ENCODE measurements at places on chromosomes 3 and 15.

GRCh38 chr3:139979991-139980390 is 45.0 kb downstream of the CLSTN2 start:
- DNase-seq = no peak

GRCh38 chr3:107561980-107562379 is 39.2 kb downstream of the BBX start:
- no peak for DNase-seq

DNA sequence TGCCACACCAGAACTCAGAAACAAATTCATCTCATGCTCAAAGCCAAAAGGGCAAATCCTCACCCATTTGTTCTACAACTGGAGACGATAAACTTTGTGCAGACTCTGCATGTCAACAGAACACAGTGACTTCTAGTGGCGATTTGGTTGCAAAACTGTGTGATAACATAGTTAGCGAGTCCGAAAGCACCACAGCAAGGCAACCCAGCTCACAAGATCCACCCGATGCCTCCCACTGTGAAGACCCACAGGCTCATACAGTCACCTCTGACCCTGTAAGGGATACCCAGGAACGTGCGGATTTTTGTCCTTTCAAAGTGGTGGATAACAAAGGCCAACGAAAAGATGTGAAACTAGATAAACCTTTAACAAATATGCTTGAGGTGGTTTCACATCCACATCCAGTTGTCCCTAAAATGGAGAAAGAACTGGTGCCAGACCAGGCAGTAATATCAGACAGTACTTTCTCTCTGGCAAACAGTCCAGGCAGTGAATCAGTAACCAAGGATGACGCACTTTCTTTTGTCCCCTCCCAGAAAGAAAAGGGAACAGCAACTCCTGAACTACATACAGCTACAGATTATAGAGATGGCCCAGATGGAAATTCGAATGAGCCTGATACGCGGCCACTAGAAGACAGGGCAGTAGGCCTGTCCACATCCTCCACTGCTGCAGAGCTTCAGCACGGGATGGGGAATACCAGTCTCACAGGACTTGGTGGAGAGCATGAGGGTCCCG is 199.7 kb downstream of the AKAP13 start:
- DNase-seq = no peak

GRCh38 chr3:195001961-195002861 is 268.7 kb downstream of the XXYLT1 start:
- peak; percentile 42 for DNase-seq

- no peak for DNase-seq
Observed at GRCh38 chr3:151544164-151544548, 83.3 kb upstream of the IGSF10 start.

DNA sequence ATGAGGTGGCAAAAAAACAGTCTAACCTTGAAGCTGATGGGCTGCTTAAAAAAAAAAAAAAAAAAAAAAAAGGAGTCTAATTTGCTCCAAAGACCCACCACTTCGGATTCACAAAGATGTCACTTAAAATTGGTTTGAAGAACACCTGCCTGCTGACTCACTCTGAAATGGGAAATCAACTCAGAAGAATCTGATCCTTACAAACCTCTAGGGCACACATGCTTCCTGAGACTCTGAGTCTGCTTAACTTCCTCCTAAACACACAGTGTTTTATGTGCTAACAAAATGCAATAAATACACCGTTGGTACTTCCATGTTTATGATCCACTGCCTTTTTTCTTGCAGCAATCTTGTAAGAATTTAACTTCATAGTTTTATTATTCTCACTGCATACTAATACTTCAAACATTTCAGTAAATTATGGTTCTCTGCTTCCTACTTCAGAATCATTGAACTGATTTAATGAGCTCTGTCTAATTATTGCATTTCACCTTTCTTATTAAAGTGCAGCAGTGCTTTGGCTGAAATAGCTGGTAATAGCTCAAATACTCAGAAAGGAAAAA is 73.0 kb upstream of the FRMD4B start:
- no peak for DNase-seq

- no peak for DNase-seq
Observed at GRCh38 chr3:11555211-11555782, 88.4 kb downstream of the VGLL4 start.

DNA sequence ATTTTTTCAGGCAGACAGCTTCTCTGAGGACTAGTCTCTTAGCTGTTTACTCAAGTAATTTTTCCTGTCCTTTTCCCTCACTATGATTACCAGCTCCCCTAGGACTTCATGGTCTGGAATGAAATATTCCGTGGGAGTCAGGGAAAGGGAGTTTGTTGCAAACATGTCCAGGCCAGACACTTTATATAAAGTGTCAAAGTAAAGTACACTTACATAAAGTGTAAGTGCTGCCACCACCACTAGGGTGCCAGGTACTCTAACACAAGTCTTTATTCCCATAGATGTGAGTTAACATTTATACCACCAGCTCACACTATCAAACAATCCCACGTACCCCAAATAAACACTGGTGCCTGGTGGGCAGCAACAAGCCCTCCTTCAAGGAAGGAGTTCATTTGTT is 179.8 kb downstream of the SNRPN start:
- DNase-seq = no peak

- no peak for DNase-seq
Observed at GRCh38 chr3:23981955-23982354, 36.9 kb downstream of the NR1D2 start.

DNA sequence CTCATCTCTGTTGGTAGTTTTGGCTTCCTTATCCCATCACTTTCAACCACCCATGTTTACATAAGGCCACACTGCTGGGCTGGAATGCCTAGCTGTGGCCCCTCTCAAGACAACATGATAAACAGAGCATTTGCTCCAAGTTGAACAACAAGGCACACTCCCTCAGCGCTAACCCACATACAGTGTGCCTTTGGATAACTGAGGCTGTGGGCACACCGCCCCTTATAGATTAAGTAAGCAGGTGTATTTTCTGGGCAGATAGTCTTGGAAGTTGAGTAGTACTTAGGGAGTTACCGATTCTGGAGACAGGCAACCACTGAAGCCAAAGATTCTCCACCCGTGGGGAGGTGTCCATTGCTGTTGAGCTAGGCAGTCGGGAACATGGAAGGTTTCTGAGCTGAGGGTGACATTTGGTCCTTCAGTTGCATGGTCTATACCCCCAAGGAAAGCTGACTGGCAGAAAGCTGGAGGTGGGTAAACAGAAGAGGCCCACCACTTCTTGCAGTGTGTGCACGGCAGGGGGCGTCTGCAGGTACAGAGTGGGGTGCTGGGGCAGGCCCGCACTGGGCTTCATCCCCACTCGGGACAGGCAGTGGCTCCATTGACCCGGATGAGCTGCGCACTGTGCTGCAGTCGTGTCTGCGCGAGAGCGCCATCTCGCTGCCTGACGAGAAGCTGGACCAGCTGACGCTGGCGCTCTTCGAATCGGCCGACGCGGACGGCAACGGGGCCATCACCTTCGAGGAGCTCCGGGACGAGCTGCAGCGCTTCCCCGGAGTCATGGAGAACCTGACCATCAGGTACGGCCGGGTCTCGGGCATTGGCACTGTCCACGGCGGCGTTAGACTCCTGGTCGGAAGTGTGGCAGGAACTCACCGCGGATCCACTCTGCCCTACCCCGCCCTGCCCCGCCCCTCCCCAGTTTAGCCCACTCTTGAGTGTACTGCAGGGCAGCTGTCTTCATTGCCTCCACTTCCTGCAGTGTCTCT is 16.8 kb downstream of the NOX5 start:
- no peak for DNase-seq

DNA sequence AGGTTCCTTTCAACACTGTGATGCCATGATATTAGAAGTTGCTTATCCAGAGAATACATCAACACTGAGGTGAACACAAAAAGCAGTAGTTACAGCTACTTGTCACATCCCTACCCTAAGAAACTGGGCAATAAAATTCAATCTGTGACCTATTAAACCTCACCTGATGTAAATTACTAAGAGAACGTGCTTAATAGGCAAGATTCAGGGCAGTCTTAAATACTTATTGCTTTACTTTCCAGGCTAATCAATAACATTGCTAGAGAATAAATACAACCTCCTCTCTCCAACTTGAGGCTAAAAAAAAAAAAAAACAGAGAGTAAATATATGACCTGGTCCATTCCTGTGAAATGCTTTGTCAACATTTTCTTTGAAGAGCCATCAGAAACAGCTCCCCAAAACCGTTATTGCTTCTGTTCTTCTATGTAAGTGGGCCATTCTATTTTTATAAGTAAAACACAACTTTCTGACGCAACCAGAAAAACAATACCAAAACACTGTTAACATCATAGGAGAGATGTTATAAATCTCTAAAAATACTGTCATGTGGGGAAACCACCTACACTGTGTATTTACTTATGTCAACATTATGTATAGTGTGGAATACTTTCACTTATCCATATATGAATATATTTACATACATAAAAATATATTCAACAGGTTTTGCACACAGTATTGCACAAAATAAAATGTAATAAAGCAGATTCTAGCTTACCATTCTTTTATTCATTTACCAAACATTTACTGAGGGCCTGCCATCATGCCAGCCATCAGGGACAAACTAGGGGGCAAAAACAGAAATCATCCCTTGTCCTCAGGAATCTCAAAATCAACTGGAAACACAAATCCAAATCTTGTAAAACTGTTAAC is 2.7 kb downstream of the NKIRAS1 start:
- no peak for DNase-seq

- no peak for DNase-seq
Observed at GRCh38 chr3:102092617-102093466, 243.5 kb downstream of the NFKBIZ start.

GRCh38 chr3:55875113-55875512 is 388.0 kb upstream of the WNT5A start:
- no peak for DNase-seq

DNA sequence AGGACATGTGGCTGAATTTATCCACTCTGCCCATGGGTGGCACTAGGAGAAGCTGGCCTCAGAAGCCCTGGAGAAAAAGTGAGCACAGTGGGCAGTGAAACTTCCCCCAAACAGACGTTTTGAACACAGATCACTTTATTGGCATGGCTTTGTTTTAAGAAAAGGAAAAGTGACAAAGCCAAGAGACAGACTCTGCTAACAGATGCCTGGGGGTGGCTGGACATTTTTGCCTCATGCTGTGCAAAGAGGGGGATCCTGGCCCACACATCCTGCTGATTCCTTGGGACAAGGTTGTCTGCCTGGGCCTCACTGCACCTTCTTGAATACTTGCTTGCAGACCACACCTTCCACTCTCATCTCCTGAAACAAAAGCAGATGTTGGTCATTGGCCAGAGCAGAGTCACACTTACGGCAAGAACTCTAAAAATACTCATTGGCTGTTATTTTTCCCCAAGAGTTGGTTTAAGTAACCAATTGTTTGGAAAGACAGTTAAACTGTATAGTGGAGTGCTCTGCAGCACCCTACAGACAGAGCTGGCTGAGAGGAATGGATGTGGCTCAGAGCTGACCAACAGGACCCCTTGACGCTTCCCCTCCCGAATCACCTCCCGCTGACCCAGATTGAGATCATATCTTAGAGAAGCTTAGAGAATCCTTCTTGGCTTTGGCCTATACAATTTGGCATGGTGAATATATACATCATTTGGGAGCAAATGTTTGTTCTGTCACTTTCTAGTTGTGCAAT is 22.0 kb downstream of the RBP1 start:
- no peak for DNase-seq

GRCh38 chr15:39472621-39473297 is 108.1 kb upstream of the THBS1 start:
- DNase-seq = no peak

GRCh38 chr3:62574266-62574898 is 201.0 kb upstream of the FEZF2 start:
- no peak for DNase-seq

- no peak for DNase-seq
Observed at GRCh38 chr3:149877668-149878067, 64.7 kb downstream of the RNF13 start.

DNA sequence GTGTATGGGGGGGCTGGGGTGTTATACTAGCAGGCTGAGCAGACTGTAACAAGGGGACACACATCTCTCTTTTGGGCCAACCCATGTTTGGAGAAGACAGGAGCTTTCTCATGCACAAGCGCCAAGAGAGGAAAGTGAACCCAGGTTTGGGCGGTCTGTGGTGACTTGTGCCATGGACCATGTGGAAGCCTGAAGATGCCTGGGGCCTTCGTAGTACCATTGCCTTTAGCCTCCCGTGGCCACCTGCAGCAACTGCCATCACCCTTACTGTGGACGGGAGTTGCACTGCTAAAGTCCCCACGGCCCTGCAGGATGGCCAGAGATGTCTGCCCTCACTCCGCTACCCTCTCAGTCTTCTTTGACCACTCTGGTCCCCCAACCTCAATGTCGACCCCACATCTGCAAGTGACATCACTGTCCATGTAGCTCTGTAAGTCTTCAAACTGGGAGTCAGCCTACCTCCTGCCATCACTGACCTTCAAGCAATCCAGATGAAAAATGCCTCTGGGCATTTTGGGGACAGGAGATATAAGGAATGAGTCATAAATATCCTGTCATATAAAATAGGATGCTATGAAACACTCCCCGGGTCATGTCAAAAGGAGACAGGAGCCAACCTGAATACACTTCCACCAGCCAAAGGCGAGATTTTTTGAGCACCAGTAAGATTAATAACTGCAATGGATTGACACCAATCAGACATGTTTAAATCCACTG is 74.7 kb upstream of the C15orf39 start:
- no peak for DNase-seq

DNA sequence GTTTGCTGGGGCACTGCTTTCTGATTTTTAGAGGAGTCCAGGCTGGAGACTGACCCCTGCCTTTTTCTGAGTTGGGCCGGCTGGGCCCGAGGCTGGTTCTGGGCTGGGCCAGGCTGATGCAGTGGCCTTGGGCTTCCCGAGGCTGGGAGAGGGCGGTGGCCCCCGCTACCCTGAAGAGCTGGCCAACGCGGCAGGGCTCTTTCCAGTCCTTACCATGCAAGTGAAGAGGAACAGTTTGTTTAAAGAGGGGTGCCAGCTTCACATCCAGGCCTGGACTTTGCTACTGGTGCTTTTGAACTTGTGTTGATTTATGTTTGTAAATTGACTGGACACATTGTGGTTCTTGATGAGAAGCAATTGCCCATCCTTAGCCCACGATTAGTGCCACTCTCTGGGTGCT is 15.3 kb downstream of the IGF1R start:
- DNase-seq = no peak

DNA sequence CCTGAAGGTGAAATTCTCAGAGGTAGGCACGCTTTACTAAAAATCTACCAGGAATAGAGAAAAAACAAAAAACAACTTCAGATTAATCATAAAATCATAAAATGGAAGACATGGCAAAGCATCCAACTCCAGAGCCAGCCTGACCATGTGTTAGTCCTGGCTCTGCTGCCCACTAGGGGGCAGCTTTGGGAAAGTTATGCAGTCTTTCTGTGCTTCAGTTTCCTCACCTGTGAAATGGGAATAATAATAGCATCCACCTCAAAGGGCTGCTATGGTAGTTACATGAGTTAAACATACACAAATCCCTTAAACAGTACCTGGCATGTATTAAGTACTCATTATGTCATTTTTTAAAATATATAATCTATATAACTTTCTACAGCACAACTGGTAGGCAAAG is 52.3 kb downstream of the WNT5A start:
- no peak for DNase-seq

DNA sequence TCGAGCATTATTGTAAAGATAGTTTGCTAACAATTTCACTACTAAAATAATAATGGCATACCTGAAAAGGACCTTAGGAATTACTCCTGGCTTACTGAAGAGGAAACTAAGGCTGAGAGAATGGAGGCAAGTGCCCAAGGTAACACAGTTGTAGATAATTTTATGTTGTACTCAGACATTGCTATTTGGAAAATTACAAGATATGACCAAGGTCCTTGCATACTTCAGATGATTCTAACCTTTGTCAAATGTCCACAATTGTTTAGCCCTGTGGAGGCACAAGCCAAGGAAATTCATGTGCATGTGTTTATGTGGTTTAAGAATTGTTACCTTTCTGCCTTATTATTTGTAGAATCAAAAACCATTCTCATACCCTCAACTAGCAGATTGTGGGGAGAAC is 105.7 kb downstream of the TUSC7 start:
- no peak for DNase-seq

Measured in COLO829 (cell line).